ENCODE measurements at places on chromosomes 13 and 19.

DNA sequence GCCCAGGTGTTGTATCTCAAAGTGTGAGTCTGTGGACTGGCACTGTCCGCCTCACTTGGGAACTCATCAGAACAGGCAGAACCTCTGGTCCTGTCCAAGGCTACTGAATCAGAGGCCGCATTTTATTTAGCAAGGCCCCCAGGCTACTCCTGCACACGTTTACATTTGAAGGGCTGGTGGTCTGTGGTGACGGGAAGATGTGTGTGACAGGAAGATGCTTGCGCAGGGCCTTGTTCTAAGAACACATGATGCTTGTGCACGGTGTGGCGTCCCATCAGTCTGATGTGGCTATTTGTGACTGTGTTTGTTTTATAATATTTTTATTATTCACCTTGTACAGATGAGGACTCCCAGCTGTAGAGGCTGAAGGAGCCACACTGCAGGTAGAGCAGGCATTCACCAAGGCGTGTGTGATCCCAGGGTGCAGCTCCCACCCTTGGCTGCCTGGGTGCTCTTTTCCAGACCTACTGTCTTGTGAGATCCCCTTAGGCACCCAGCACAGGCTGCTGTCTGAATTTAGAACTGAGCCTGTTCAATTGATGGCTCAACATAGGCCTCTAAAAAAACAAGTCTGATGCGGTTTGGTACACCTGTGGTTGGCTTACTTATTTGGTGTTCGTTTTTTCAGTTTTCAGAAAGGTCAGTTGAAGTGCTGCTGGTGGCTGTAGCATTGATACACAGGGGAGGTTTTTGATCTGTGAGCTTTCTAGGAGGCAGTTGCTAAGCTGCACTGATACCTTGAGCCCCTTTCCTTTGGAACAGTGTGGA is 3.1 kb downstream of the SLC25A15 start:
- DNase-seq, result no peak

- no peak for DNase-seq
Observed at GRCh38 chr19:3015126-3016057, 13.7 kb downstream of the TLE2 start.

DNA sequence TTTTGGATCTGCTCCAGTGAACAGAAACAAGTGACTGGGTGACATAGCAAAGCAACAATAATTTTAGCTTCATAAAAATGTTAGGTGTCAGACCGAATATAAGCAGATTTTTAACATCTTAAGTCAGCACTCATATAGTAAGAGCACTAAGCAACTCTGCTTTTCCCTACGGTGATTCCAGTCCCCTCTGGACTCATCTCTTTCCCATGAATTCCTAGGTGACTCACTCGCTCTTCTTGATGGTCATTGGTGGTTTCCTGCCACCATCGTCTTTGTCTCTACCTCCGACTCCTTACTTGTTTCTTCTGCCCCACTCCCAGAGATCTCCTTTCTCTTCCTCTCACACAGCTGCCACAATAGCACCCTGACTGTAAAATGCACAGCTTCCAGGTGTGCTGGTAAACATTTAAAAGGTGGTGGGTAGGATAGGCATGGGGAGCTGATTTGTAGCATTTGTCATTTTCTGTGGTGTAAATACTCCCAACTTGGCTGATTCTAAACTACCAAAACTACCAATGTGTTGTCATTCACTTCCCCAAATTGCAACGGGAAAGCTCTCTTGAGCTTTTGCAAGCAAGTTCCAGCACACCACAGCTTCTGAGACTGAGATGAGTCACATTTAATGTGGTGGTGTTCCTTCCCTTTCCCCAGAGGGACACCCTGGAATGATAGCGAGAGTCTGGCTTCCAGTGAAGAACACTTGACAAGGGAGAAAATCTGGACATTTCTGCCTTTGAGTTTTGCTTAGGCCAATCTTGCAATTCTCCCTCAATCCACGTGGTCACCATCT is 42.8 kb upstream of the CLDN10 start:
- DNase-seq, result no peak

- no peak for DNase-seq
Observed at GRCh38 chr19:46919324-46919723, 58.5 kb downstream of the ARHGAP35 start.

DNA sequence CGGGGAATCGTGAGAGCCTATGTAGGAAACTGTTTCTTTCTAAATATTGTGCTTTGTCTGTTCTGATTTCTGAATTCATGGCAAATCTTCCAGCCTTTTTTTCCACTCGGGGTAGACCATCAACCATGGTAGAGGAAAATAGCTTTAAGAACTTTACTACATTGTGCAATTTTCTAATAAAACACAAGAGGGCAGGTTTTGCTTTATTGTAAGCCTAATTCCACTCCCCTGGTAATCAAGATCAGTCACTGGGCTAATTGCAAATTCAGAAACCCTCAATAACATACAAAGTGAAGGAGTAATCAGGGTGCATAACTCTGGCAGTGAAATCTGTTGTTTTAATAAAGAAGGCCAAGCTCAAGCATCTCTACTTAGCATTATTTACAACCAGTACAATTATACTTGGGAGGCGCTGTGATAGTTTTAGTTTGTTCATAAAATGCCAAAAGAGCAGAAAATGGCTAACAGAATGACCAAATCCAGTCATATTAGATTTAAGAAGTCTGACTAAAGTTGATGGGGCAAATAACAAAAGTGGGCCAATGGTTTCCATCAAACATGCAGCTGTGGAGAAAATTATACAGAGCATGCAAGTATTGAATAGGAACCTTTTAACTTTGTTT is 43.8 kb downstream of the DCT start:
- DNase-seq, result peak; percentile 81

DNA sequence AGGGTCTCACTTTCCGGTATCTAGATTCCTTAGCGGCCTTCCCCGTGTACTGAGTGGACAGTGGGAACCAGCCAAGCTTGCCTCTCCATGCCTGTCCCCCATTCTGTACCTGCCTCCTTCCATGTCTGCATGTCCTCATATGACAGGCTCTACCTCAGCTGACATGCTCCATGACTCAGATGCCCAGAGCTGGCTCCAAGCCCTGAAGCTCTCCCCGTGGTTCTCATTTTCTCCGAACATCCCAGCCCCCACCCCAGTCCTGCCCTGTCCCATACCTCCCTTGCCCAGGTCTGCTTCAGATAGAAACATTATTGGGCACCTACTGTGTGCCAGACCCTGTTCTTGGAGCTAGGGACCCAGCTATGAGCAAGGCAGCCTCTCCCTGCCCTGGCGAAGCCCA is 17.1 kb upstream of the SHFL start:
- DNase-seq, result no peak

DNA sequence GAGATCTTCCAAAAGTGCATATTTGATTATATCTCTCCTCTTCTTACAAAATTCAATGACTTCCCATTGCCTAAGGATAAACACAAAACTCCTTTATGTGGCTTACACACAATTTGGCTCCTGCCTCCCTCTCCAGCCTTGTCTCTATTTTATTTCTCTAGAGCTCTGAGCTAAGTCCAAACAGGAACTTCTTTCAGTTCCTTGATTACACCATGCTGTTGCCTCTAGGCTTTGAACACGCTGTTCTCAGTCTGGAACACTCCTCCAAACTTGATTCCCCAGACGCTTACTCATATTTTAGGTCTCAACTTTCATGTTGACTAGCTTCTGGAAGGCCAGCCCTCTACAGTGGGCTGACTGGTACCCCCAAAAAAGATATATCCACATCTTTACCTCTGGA is 258.5 kb downstream of the COG6 start:
- no peak for DNase-seq

DNA sequence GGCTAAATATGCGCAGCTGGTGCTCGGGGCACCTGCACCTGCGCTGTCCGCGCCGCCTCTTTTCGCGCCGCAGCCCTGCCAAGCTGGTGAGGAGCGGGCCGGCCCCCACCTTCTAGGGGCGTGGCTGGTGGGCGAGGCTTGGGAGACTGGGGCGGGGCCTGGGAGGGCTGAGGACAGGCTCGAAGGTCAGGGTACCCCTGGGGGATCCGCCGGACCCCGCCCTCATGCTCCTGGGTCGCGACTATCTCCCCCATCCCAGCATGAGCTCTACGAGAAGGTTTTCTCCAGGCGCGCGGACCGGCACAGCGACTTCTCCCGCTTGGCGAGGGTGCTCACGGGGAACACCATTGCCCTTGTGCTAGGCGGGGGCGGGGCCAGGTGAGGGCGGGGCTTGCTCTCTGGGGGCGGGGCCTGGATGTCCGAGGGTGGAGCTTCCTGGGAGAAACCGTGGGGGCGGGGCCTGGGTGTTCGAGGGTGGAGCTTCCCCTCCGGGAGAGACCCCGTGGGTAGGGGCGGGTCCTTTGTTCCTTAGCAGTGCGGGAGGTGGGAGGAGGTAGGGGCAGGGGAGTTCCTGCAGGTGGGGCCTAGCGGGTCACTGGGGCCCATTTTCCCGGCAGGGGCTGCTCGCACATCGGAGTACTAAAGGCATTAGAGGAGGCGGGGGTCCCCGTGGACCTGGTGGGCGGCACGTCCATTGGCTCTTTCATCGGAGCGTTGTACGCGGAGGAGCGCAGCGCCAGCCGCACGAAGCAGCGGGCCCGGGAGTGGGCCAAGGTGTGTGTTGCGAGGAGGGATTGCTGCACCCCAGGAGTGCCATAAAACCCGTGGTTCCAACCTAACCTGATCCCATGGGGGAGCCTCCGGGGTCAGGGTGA is 19.7 kb downstream of the PNPLA6 start:
- DNase-seq, result no peak

GRCh38 chr13:19860884-19861655 is 2.4 kb downstream of the ZMYM5 start:
- peak; percentile 12 for DNase-seq

- peak; percentile 72 for DNase-seq
Observed at GRCh38 chr19:3275583-3276340, 51.3 kb downstream of the CELF5 start.

- peak; percentile 75 for DNase-seq
Observed at GRCh38 chr19:48656840-48657474, 11.0 kb upstream of the CA11 start.

DNA sequence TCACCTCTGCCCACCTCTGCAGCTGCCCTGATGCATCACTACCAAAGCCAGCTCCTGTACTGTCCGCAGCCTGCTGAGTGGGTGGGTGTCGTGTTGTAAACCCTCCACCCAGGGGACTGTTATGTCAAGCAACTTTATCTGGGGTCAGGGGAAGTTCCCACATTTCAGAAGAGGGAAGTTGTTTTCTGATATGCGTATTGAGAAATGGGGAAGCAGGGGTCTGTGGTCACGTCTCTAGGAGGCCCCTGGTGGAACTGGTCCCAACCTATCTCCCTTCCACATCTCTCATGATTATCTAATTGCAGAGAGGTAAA is 31.2 kb downstream of the CLEC17A start:
- DNase-seq, result no peak

- peak; percentile 29 for DNase-seq
Observed at GRCh38 chr19:12494260-12494860, 9.7 kb upstream of the ZNF709 start.

DNA sequence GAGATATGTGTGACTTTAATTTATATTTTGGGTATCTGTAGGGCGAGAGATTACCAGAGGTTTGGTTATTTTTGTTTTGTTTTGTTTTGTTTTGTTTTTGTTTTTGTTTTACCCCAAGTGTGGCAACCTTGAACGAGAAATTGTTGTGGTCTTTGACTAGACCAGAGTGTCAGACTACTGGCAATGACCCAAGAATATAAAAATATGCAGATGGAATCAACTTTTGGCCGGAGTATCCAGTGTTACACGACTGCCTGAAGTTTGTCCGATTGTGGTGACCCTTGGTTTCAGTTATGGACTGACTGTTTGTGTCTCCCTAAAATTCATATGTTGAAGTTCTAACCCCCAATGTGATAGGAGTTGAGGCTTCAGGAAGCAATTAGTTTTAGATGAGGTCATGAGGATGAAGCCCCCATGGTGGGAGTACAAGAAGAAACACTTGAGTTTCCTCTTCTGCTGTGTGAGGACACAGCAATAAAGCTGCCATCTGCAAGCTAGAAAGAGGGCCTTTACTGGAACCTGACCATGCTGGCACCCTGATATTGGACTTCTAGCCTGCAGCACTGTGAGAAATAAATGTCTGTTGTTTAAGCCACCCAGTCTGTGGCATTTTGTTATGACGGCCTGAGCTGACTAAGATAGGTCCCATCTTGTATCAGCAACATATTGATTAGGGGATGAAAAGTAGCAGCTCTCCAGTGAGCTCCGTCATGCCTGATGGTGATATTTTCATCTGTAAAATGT is 261.7 kb downstream of the MTUS2 start:
- DNase-seq, result no peak

DNA sequence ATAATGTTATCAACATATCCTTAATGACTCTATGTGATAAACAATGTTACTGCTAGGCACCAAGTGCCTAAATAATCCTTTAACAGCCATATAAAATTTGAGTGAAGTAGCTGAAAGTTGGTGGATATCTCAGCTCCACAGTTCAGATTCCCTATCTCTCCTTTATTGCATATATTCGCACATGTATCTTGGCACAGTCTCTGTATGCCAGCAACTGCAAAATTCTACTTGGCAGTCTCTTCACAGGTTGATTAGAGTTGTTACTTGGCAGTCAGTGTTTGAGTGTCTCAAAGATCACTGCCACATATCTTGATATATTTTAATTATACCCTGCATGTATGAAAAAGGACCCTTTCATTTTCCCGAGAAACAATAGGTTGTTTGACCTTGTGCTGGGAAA is 879.3 kb downstream of the OLFM4 start:
- DNase-seq, result no peak

DNA sequence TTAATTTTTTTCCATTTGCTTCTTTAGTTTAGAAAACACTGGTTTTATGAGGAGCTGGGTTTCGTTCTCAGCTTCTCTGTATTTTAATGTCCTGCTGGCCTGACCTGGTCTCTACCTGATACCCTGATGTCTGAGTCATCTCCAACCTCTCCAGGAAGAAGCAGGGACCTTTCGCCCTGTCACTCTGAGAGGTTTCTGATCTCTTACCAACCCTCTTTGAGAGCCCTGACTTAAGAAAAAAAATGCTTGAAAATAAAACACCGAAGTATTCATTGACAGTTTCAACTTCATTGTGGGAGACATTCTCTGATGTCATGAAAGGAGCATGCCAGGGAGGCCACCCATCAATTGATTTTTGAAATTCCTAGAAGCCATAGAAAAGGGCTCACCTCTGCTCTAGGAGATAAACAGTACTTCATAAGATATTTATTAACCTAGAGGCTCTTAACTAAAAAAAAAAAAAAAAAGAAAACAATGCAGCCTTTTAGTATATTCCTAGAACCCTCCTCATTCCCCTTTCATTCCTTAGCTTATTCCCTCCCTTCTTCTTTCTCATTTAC is 234.8 kb downstream of the ENOX1 start:
- DNase-seq, result no peak

GRCh38 chr13:59979589-59979988 is 184.1 kb downstream of the DIAPH3 start:
- no peak for DNase-seq

DNA sequence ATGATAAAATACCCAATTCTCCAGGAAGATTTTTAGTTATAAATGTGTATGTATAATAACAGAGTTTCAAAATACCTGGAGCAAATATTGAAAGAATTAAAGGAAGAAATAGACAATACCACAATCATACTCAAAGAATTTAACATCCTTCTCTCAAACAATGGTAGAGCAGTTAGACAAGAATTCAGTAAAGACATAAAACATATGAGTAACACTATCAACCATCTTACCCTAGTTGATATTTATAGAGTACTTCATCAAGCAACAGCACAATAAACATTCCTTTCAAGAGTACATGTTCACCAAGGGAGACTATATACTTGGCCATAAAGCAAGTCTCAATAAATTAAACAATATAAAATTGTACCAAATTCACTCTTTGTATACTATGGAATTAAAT is 108.4 kb downstream of the DLEU7 start:
- DNase-seq, result no peak

Data from eye (tissue), 1 donor.